ENCODE measurements at places on chromosomes 12 and 14.

- DNase-seq: no peak
Observed at GRCh38 chr14:82488473-82488872, 954.8 kb upstream of the SEL1L start.

GRCh38 chr14:89624500-89625156, 207.6 kb upstream of the FOXN3 start:
- no peak for DNase-seq

DNA sequence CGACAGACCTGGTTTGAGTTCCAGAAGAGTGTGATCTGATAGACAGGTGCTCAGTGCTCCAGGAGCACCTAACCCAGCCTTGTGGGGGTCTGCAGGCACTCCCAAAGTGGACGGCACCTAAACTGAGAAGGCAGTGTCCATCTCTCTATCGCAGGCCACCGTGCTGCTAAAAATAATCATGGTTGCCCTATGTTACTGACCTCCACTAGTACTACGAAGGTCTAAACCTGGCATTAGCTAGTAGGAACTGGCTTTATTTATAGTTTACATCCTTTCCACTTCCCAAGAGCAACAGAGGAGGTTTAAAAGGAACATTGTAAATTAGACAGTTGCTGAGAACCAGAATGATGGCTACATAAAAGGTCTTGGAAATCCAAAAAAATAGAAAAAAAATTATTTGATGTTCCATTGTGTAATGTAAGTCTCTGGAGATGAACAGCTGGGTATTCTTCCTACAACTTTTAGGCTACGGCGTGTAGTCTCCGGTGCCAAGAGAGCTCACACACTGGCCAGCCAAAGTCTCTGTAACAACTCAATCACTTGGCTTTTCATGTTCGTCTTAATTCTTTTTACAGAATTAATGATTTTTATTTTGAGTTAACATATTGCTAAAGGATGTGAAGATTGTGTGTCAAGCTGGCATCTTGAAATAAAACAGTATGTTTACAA, 27.3 kb downstream of the PPFIBP1 start:
- DNase-seq: no peak

DNA sequence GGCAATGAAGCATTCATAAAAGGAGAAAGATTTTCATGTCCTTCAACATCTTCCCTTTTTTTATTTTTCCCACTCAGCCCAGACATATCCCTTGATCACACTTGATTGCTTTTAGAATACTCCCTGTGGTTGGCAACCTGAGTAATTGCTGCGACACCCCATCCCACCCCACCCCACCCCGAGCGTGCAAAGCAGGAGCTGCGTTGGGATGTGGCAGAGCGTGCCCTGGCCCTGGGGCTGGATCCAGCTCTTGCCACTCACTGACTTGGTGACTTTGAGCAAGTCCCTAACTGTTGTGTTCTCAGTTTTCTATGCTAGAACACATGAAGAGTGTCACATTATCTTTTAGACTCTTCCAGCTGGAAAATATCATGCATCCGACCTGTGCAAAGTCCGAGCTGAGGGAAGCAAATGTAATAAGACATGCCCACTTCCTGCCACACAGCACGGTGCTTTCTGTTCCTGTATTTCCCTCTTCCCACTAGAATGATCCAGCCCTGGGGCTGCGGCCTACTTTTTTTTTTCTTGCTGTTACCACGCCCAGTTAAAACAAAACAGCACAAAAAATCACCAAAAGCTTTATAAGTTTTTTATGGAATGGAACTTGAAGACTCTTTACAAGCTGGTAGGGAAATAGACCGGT, 4.0 kb downstream of the ASCL4 start:
- DNase-seq: no peak

DNA sequence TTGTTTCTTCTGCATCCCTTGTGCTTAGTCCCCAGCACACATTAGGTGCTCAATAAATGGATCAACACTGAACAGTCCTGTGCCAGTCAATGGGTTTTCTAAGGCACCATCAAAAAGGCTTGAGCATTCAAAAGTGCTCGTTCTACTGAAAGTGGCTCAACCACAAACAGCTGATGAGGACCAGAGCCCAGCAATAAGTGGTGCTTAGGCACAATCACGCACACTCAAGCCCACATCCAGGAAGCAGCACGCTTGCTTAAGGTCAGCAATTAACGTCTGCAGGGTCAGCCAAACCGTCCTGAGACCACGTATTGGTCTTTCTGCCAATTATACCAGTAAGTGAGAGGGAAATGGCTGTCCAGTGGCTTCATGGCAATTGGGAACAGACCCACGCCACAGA, 56.5 kb downstream of the PRIMA1 start:
- no peak for DNase-seq

DNA sequence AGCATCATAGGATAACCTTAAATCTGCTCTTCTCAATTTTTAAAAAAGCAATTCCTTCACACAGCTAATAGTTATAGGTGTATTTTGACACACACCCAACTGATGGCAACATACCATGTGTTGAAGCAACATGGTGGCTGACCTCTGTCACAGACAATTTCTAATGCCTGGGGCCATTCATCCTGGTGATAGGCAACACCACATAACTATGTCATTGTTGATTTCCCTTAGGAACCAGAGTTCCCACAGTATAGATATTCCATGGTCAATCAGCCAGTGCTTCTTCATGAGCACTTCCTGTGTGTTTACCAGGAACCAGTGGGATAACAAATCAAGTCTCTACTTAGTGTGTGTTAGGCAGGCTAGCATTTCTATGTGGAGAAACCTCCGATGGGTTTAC, 88.3 kb downstream of the FIGNL2 start:
- DNase-seq: no peak

DNA sequence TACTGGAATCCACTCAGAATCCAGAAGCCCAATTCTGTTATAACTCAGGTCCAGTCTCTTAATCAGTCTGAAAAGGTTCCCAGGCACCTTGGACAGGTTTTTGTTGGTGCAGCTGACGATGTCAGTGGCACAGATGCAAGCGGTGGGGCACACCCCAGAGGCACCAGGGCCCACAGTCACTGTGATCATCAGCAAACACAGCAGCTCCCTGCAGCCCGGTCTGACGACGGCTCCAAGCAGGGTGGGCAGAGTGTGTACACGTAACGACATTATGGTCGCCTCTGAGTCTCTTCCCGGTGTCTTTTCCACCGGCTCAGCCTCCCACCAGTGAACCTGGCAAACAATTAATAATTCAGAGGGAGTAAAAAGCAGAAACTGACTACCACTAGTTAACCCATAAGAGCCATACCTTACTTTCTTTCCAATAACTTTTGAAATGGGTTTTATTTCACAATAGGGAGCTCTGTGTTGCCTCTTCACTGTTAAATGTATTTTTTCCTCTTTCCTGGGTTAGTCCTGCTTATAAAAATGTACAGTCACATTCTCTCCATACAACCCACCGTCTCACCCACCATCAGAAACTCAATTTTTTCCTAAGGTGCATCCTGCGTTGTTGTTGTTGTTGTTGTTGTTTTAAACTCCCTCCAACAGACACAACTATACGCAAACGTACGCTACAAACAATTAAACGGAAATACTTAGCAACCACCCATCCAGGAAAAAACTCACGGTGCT, 521 bp upstream of the PCED1B start:
- no peak for DNase-seq

- no peak for DNase-seq
Observed at GRCh38 chr12:69688471-69689427, 10.4 kb downstream of the BEST3 start.

DNA sequence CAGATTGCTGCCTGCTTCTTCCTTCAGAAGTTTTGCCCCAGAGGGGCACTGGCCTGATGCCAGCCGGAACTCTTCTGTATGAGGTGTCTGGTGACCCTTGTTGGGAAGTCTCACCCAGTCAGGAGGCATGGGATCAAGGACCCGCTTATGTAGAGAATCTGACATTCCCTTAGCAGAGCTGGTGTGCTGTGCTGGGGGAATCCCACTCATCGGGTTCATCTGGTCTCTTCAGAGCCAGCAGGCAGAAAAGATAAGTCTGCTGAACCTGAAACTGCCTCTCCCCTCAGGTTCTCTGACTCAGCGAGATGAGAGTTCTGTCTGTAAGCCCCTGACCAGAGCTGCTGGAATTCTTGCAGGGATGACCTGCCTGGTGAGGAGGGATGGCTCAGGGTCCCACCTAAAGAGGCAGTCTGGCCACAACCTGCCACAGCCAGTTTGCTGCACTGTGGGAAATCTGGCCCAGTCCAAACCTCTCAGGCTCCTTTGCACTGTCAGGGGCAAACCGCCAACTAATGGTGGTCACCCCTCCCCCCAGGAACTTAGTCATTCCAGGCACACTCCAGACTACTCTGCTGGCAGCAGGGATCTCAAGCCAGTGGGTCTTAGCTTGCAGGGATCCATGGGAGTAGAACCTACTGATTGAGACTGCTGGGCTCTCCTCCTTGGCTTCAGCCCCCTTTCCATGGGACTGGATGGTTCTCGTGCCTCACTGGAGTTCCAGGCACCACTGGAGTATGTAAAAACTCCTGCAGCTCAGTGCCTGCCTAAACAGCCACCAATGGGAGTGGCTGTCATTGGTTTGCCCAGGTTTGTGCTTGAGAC, 4.1 kb downstream of the CLEC2D start:
- DNase-seq: no peak

DNA sequence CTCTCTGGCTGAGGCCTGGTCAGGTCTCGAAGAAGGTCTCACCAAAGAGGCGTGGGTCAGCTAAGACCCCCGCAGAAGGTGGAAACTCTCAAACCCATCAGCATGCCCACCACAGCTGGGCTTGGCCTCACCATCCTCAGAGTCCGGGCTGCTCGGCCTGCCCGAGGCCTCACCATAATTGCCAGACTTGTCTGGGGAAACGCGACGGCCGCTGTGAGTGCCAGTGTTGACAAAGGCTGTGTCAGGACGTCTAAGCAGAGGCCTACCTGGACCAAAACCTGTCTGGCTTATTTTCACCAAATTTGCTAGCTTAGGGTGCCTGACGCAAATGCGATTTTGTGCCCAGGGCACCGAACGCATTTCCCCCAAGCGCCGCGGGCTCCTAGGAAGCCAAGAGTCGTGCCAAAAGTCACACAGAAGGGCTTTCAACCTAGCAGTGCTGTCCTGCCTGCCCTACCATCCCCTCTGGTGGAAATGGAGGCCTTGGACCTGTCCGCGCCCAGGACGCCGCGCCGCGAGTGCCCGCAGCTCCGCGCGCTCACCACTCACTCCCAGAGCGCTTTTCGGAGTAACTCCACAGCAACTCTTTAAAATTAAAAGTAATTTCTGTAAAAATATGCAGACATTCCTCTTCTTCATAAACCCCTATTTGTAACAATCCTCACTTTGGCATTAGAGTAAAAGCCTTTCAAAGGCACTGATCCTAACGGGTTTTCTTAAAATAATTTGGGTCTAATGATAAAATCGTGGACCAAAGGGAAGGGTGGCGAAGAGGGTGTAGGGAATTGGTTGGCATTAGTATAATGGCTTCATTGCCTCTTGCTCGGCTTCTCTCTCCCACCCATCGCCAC, 1.2 kb upstream of the ALX1 start:
- DNase-seq: no peak

DNA sequence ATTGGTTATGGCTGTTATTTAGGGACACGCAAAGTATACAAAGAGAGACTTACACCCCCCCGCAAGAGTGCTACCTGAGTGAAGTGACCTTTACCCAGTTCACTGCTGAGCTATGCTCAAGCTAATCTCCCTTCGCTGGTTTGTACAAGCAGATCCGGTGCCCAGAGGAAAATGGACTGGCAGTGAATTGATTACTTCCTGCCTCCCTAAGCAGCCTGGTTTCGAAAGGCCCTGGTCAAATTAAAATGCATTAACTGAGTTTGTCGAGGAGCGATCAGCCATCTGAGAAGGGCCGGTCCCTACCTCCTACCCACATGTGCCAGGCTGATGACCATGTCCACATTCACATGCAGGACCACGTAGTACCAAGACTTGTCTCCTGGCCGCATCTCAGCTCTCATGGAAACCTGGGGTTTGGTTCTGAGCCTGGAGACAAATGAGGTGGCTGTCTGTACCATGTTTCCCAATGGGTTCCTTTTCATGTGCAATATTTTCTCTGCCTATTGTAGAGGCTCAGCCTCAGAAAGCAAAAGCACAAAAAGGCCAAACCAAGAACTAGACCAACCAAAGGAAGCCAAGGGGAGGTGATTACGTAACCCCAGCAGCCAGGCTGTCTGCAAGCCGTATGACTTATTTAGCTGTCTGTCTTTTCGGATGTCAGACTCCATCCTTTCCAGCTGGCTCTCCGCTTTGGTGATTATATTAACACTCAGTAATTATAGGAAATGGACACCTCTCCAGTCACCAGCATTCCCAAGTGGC, 284.7 kb upstream of the PWP1 start:
- no peak for DNase-seq

GRCh38 chr12:106135781-106136180, 3.0 kb downstream of the NUAK1 start:
- no peak for DNase-seq

GRCh38 chr12:29644536-29645162, 139.1 kb downstream of the TMTC1 start:
- no peak for DNase-seq

GRCh38 chr12:53224897-53225634, 6.9 kb downstream of the RARG start:
- no peak for DNase-seq

DNA sequence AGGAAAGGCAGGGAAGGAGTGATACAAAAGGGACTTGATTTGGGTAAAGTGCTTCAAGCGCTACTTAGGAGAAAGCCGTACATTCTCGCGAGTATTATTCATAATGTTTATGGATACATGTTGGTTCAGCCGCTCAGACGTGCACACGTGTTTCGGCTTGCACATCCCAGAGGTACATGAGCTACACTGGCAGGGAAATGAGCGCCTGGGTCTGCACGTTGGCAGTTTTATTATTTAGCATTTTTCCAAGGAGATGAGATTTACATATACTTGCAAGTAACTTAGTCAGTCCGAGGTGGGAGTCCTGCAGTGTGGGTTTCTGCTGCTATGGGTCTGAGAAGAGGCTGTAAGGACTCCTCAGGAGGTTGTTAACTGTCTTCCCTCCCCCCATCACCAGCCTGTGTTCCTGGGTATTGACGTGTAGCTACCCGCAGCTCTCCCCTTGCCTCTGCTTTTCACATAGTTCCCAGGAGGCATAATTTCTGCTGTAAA, 1.5 kb downstream of the PRKCH start:
- DNase-seq: no peak

- DNase-seq: no peak
Observed at GRCh38 chr12:22100958-22101748, 55.1 kb downstream of the CMAS start.

GRCh38 chr12:19792028-19792427, 352.7 kb downstream of the AEBP2 start:
- no peak for DNase-seq

DNA sequence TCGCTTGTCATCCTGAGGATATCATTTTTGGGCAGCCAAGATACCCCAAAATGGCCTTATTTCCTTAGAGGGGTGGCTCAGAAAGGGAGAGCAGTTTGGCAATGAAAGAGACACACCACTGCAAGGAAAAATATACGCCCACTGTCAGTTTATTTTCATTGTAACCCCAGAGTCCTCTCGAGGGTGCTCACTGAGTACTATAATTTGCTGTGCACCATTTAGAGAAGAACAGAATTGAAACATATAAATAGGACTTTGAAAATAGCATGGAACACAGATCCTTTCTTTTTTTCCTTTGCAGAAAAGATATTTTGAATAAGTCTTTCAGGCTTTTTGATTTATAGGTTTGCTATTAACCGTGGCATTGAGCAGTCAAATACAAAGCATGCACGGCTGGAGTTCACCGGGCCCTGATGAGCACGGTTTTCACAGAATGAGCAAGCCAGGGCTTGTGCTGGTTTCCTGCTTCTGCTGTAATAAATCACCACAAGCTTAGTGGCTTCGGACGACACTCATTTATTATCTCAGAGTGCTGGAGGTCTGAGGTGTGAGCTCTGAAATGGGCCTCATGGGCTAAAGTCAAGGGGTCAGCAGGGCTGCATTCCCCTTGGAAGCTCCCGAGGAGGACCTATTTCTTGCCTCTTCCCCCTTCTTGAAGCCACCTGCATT, 152.3 kb downstream of the ZNF664 start:
- DNase-seq: no peak

Measured in cortex of kidney (tissue), 1 donor.